ENCODE measurements at places on chromosomes 12 and 14.
A peak's percentile ranks its signal among the peaks of the same experiment; 100 is the strongest.

DNA sequence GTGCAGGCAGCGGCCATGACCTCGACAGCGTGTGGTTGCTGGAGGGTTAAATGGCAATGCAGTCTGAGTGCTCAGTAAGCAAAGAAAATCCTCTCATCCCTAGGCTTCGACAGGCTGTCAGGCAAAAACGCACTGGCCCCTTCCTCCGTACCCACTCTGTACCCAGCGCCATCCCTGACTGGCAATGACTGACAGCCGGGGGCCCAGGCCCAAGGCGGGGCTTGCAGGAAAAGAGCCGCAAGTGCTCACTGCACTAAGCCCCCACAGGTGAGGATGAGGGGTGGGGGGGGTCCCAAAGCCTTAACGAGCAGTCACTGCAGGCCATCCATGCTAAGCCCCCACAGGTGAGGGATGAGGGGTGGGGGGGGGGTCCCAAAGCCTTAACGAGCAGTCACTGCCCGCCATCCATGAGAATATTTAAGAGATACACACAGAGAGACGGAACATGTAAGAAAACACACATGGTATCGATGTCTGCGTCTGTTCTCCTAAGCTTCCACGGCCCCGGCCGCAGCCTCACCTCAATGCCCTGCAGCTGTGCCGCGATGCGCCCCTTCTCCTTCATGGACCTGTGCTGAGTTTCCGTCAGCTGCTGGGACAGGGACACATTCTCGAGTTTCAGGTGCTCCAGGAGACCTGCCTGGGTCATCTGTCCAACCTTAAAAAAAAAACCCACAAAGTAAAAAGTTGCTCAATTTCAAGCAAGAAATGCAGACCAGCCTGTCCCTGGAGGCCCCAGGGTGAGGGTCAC, 30.7 kb downstream of the GOLGA3 start:
- no peak for DNase-seq

DNA sequence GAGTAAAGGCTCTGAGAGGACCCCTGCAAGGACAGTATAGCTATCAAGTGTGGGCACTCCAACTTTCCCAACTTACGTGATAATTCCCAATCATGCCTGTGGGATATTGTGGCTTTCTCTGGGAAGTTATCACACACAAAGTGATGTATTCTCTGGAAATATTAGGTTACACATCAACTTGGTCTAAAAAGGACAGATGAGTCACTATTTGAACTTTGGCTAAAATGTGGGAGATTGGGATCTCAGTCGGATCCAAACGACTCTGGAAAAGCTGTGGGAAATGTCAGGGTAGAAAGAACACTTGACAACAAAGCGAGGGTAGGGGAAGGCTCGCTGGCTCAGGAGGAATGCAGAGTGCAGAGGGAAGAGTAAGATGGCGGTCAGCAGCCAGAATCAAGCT, 1048.9 kb downstream of the BCL11B start:
- no peak for DNase-seq

- no peak for DNase-seq
Measured at GRCh38 chr12:22481547-22482104, 62.7 kb downstream of the C2CD5 start.

GRCh38 chr12:49933796-49934195, 16.7 kb upstream of the AQP2 start:
- DNase-seq, result peak; percentile 52

DNA sequence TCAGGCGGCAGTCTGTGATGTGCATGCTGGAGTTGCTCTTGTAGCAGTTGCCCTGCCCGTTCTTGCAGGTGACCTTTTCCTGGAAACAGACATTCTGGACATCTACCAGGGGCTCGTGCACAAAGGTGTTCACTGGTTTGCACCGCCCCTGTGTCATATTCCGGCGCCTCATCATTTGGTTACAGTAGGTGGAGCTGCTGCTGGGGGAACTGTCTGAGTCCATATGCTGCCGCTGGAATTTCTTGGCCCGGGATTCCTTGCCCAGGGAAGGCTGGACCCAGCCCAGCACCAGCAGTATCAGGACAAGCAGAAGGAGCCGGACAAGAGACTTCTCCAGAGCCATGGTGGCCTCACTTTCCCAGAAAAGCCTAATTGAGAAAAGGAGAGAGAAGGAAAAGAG, 918 bp downstream of the RNASE1 start:
- DNase-seq, result no peak

DNA sequence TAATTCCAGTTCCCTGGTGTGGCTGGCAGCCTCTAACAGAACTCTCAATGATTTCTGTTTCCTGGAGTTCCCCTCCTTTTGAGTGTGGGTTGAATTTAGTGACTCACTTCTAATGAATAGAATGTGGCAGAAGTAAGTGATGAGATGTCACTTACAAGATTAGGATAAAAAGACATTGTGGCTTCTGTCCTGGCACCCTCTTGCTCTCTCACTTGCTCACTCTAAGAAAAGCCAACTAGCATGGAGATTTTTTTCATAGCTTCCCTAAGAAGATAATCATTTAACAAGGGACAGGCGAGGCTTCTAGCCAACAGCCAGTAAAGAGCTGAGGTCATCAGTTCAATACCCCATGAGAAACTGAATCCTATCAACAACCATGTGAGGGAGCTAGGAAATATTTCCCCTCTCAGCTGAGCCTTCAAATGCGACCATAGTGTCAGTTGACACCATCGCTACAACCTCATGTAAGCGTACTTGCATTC, 156.7 kb downstream of the TMTC3 start:
- peak; percentile 42 for DNase-seq

- no peak for DNase-seq
Measured at GRCh38 chr12:108214486-108214885, 85.4 kb downstream of the WSCD2 start.

GRCh38 chr14:64502456-64502855, 1.2 kb downstream of the ZBTB25 start:
- DNase-seq, result no peak
